ENCODE measurements at places on chromosomes 6 and 20. TPM values are rescaled to one million over a fixed set of nuclear protein-coding genes. Genes with fewer than 3 reads are reported as not detected.

GRCh38 chr6:169081248-169081647 lies 172.4 kb downstream of the THBS2 start:
- no peak overlapping the region for H3K27ac ChIP-seq
- H3K27me3 ChIP-seq, result no peaks in the 10 kb centered on the region
- DNase-seq, result no peak
- peaks cover 2% of the 10 kb centered on the region for H3K4me1 ChIP-seq
- no peak overlapping the region for H3K4me3 ChIP-seq
- no peaks in the 10 kb centered on the region for H3K36me3 ChIP-seq

DNA sequence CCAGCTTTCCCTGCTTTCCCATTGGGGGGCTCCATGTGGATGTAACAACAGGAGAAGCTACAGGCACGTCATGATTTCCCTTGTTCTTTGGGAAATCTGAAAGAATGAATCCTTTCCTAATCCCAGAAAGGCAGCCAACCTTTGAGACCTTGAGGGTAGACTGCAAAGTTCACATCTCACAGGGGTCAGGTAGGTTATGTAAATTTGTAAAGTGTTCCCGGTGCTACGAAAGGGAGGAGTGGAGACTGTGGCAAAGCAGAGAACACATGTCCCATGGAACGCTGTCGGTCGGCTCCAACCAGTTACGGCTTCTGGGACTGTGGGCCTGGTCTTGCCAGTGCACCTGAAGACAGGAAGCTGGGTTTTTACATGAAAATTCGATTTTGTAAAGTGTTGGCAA lies 85.1 kb downstream of the RSPH3 start:
- H3K36me3 ChIP-seq, result no peaks in the 10 kb centered on the region
- no peaks in the 10 kb centered on the region for H3K27me3 ChIP-seq
- no peak overlapping the region for H3K4me3 ChIP-seq
- no peak overlapping the region for H3K27ac ChIP-seq

ADGRG6 gene
- total RNA-seq, result 23.8 TPM

DNA sequence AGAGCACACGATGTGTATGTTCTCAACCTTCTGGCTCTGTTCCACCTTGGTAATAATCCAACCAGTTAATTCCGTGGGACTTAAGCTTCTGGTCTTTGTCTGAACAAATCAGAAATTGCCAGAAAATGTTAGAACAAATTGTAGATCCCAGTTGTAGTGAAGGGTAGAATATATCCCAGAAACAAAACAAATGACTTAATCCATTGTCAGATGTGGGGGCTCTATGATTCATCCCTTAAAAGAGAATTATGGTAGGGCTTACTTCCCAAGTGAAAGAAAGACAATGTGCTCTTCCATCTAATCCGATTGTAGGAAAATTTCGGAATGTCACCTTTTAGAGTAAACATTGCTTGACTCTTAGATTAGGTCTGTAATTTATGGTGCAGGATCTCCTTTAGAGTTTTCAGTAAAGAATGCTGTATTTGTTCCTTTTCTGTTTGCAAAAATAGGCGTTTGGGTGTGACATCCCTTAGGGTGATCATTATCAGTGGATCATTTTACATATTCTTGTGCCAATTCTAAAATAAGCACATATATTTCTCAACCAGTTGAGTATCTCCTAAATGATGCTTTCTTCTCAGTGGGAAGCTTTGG lies 234.5 kb upstream of the ZNF217 start:
- H3K27ac ChIP-seq, result peak overlapping the region; percentile 97
- no peaks in the 10 kb centered on the region for H3K36me3 ChIP-seq
- DNase-seq, result peak; percentile 83
- H3K27me3 ChIP-seq, result no peaks in the 10 kb centered on the region
- peaks cover 14% of the 10 kb centered on the region for H3K4me1 ChIP-seq
- no peak overlapping the region for H3K4me3 ChIP-seq

NRN1 gene
- total RNA-seq, result 12.4 TPM

- H3K36me3 ChIP-seq, result no peaks in the 10 kb centered on the region
- H3K4me1 ChIP-seq, result no peaks in the 10 kb centered on the region
- DNase-seq, result no peak
- H3K27ac ChIP-seq, result no peak overlapping the region
- no peak overlapping the region for H3K4me3 ChIP-seq
These were observed 473.6 kb downstream of the EPHA7 start for GRCh38 chr6:92945799-92946198.

- no peaks in the 10 kb centered on the region for H3K36me3 ChIP-seq
- DNase-seq, result no peak
- no peaks in the 10 kb centered on the region for H3K27me3 ChIP-seq
- no peaks in the 10 kb centered on the region for H3K4me1 ChIP-seq
- H3K27ac ChIP-seq, result no peak overlapping the region
These were observed 26.9 kb upstream of the STX11 start for GRCh38 chr6:144123421-144123820.

PAK5 gene
- not detected for total RNA-seq

OR2H2 gene
- total RNA-seq, result not detected

DNA sequence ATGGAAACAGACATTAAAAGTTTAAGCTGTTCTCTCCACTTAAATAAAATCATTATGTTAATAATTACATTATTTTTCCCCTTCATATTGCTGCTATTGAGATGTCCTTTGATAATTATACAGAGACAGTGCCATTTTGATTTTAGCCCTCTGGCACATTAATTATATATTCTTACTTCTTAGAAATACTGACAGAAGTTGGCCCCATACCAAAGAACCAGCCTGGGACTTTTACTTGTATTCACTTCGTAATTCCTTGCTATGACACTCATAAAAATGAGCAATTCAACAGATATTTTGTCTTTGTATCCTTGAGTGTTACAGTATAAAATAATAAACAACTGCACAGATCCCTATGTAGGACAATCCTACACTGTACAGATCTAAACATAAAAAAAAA lies 743.7 kb downstream of the TBC1D32 start:
- no peak overlapping the region for H3K4me3 ChIP-seq
- no peak overlapping the region for H3K27ac ChIP-seq
- H3K4me1 ChIP-seq, result no peaks in the 10 kb centered on the region
- H3K27me3 ChIP-seq, result no peaks in the 10 kb centered on the region
- no peak for DNase-seq

GRCh38 chr6:17280552-17281090 lies 540 bp upstream of the RBM24 start:
- peak; percentile 53 for DNase-seq
- no peaks in the 10 kb centered on the region for H3K27me3 ChIP-seq
- no peaks in the 10 kb centered on the region for H3K4me1 ChIP-seq
- no peaks in the 10 kb centered on the region for H3K36me3 ChIP-seq
- H3K27ac ChIP-seq, result peak overlapping the region; percentile 92

GRCh38 chr20:21235484-21236445 lies 67.4 kb upstream of the XRN2 start:
- no peak overlapping the region for H3K4me3 ChIP-seq
- DNase-seq, result peak; percentile 30
- H3K27me3 ChIP-seq, result no peaks in the 10 kb centered on the region
- no peaks in the 10 kb centered on the region for H3K4me1 ChIP-seq
- H3K36me3 ChIP-seq, result no peaks in the 10 kb centered on the region

NKX2-4 gene
- not detected for total RNA-seq

- H3K27me3 ChIP-seq, result no peaks in the 10 kb centered on the region
- no peak overlapping the region for H3K27ac ChIP-seq
- no peak for DNase-seq
- no peaks in the 10 kb centered on the region for H3K4me1 ChIP-seq
These were observed 20.6 kb downstream of the NHLRC1 start for GRCh38 chr6:18101873-18102272.

DNA sequence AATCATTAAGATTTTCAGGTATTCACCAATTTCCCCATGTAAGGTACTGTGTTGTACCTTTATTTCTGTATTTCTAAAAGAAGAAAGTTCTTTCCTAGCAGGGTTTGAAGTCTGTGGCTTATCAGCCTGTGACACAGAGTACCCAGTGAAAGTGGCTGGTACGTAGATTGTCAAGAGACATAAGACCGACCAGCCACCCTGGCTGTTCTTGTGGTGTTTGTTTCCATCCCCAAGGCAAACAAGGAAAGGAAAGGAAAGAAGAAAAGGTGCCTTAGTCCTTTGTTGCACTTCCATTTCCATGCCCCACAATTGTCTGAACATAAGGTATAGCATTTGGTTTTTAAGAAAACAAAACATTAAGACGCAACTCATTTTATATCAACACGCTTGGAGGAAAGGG lies 40.6 kb upstream of the SMIM28 start:
- no peaks in the 10 kb centered on the region for H3K36me3 ChIP-seq
- no peaks in the 10 kb centered on the region for H3K4me1 ChIP-seq

RHAG gene
- 3.2 TPM for total RNA-seq

CST1 gene
- total RNA-seq, result not detected

DNA sequence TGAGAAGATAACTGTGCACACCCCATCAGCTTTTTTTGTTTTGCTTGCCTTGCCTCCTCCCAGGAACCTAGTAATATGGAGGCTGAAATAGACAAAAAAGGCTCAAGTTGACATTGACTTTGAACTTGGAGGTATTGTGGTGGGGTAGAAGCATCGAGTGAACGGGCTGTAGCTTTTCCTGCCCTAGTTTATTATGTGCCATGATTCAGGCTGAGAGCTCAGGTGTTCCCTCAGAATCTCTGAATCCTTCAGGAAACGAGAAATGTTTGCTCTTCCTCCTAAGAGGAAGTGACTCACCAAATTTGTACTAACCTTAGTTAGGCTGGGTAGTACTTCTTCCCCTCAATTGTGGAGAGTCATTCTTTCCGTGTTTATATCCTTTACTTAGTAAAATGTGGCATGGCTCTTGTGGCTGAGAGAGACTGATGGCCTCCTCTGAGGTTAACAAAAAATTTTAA lies 98.8 kb downstream of the SASH1 start:
- no peak for DNase-seq
- no peaks in the 10 kb centered on the region for H3K27me3 ChIP-seq
- no peak overlapping the region for H3K4me3 ChIP-seq
- H3K27ac ChIP-seq, result peak overlapping the region; percentile 81

DNA sequence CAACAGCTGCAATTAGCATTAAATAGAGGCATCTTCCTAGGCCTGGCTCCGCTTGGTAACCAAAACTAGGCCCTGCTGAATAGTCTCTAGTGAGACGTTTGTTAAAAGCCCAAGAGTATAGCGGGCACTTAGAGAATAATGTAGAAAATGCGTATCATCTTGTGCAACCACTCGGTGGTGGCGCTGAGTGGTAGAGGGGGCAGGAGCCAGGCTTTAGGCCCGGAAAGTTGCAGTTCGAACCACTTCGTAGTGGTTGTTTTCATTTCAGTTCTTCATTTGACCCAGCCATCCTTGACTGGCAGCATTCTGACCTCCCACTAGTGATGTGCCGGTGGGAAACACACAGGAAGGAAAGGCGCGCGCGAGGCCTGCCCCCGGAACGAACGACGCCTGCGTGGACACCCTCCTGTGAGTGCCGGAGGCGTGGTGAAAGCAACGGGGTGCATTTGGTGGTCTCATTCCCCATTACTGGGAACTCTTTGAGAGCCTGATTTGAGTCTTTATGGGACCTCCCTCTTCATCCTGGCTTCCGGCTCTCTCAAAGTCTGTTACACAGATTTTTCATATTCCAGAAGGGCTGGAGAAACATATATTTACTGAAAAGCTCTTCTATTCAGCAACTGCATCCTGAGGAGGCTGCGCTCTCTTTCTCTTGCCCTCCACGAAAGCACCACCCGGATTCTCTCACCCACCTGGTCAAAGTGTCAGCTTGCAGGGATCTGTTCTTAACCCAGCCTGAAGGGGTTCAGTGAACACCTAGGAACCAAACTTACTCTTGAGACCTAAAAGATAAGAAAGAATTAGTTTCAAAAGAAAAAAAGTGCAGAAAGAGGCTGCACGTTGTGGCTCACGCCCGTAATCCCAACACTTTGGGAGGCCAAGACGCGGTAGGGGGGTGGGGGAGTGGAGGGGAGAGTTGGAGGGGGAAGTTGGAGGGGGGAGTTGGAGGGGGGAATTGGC lies 18.2 kb downstream of the GPX5 start:
- H3K27me3 ChIP-seq, result no peaks in the 10 kb centered on the region
- no peaks in the 10 kb centered on the region for H3K36me3 ChIP-seq
- no peak overlapping the region for H3K4me3 ChIP-seq
- no peaks in the 10 kb centered on the region for H3K4me1 ChIP-seq

BPIFB1 gene
- total RNA-seq, result not detected

DNA sequence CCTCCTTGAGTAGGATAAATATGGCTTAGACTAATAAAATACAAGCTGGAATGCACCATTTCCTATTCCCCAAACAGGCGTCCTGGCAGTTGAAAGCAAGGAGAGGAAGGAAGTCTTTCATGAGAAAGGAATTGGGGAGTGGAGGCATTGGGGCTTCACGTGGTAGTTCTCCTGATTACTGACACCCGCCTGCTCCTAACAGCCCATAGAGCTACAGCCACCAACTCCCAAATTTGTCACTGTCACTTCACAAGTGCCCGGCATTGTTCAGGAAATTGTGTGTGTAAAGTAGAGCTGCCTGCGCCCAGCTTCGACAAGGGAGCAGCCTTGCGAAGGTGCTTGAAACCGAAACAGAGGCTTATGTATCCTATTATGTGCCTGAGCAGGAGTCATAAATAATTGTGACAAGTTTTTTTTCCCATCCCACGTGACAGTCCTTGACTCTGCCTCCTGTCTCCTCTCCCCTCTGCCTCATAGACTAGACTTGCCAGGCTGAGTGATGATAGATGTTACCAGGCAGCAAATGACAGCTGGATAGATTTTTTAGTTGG lies 301.7 kb upstream of the ZFP64 start:
- H3K4me3 ChIP-seq, result peak overlapping the region; percentile 21
- DNase-seq, result peak; percentile 14
- H3K27me3 ChIP-seq, result no peaks in the 10 kb centered on the region
- no peak overlapping the region for H3K27ac ChIP-seq
- H3K36me3 ChIP-seq, result no peaks in the 10 kb centered on the region

CRISP2 gene
- total RNA-seq, result not detected

SYNJ2 gene
- total RNA-seq, result 17.1 TPM

- DNase-seq, result no peak
- no peak overlapping the region for H3K27ac ChIP-seq
- no peaks in the 10 kb centered on the region for H3K36me3 ChIP-seq
- H3K4me3 ChIP-seq, result no peak overlapping the region
- no peaks in the 10 kb centered on the region for H3K27me3 ChIP-seq
These were observed 33.9 kb upstream of the MTHFD1L start for GRCh38 chr6:150831577-150831976.

C20orf204 gene
- 2.9 TPM for total RNA-seq

DNA sequence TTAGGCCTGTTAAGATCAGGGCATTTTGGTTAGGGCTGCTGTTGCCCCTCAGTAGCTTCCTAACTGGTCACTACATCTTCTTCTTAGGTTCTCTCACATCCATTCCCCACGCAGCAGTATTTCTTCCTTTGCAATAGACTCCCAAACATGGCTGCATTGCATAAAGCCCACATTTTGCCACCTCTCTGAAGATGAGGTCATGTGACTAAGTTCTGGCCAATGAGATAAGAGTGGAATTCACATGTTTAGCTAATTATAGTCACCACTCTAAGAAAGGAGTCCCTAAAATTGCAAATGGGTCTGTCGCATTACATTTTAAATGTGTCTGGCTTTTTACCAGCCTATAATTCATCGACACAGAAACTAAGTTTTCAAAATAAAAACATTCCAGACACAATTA lies 9.3 kb upstream of the DOK5 start:
- no peak overlapping the region for H3K27ac ChIP-seq
- H3K4me1 ChIP-seq, result no peaks in the 10 kb centered on the region
- no peaks in the 10 kb centered on the region for H3K27me3 ChIP-seq
- no peak for DNase-seq
- H3K4me3 ChIP-seq, result no peak overlapping the region
- H3K36me3 ChIP-seq, result no peaks in the 10 kb centered on the region

All from uterus (tissue), 4 donors.